ENCODE measurements at places on chromosomes 1 and 21.

GRCh38 chr1:112457955-112458354, 50.8 kb upstream of the WNT2B start:
- no peak for DNase-seq

DNA sequence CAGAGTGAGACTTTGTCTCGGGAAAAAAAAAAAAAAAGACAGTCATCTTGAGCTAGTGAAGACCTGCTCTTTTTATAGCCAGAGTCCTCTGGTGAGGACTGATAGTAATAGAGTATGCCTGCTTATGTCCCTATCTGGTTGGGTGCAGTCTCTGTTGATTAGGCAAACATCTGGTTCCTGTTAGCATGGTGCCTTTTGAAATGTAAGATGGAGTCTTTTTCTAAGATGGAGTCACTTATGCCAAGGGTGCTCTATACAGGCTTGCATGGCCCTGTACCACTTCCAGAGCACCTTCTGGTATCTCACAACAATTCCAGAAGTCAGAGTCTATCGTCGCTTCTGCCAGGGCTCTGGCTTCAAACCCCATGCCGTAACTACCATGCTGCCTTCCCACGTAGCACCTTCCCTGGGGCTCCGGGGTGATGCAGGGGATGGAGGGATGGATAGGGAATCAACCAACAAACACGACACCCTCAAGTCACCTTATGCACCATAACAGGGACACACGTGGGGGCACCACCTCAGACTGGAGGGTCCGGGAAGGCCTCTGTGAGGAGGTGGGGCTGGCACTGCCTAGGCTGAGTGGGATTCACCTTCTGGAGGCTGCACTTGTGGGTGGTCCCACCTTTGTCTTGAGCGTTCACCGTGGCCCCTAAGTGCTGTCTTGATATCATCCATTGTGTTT, 11.6 kb upstream of the PADI6 start:
- no peak for DNase-seq

DNA sequence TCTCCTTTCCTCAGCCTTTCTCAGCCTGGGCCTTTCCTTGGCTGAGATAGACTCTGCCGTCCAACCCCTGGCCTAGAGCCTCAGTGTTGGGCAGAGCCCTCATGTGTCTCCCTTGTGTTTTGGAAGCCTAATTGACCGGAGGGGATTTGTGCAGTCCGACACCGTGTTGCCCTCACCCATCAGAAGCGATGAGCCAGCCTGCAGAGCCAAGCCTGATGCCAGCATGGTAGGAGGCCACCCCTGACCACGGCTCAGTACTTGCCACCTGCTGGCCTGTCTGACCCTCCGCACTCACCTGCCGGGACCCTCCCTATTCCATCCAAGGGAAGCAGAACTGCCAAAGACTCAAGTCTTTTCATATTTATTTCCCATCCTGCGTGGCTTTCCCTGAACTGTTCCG, 9.3 kb upstream of the SFN start:
- no peak for DNase-seq

DNA sequence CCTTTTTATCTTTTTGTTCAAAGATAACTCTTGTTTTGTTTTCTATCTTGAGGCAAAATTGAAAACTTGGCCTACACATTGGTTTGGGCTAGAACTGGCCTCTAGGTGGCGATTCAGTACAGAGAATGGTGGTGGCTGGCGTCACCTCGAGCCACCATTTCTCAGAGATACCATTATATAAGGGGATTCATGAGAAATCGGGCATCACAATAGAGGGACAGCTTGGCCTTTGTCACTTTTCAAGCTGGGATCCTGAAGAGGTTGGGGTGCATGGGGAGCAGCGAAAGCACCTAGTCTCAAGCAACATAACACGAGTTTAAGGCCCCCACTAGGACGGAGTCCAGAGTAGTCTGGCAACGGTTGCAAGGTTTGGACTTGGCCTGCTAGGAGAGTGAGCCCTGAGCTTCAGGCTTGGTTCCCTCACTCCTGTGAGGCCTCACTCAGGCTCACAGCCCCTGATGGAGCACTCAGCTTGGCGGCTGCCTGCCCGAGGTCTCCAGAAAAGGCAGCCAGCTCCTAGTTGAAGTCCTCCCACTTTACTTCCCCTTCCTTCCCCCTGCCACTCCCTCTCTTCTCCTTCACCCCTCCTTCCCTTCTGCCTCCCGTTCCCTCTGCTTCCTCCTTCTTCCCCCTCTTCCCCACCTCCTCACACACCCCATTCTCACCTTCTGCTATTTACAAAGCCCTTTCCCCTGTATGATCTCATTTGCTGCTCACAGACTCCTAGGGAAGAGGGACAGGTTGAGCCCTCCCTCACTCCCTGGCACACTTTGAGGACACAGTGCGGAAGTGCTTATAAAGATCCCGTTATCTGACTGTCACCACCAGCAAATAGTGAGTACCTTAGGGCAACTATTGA, 67.8 kb downstream of the LRIG2 start:
- DNase-seq, result peak; percentile 63

DNA sequence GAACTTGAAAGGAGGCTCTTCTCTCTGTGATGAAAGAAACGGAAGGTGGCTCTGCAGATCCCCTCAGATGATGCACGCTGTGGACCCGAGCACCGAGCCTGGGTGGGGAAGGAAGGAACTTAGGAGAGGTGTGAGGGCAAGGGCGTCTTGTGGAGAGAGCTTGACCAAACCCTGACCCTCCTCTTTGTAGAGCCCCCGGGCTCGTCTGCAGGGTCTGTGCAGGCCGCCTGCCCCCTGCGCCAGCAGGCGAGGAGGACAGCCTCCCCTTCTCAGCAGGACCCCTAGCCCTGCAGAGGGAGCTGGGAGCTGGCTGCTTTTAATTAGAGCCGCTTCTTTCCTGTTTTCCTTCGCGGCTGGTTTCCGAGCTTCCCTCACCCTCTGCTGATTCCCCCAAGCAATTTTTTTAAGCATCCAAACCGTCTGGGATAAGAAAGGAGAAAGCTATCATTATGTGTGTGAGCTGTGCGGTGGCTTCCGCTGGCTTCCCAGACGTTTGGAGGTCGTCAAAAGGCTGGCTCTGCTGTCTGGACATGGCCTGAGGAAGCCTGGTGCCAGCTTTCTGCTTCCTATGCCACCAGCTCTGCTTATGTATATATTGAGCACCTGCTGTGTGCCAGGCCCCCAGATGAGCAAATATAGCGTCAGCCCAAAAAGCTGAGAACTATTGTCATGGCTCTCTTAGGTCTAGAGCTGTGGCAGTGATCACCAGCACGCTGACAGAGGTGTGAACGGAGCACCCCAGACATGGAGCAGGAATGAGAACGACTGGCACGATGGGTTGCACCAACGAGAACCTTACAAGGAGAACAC, 160.2 kb upstream of the IRF2BP2 start:
- DNase-seq, result peak; percentile 67

- DNase-seq, result no peak
Measured at GRCh38 chr1:3888301-3888700, 11.8 kb downstream of the C1orf174 start.

GRCh38 chr1:37498872-37499617, 15.5 kb downstream of the MEAF6 start:
- no peak for DNase-seq

GRCh38 chr21:35102488-35103371, 53.6 kb upstream of the RUNX1 start:
- DNase-seq, result no peak

GRCh38 chr1:10113501-10113900, 80.7 kb downstream of the UBE4B start:
- no peak for DNase-seq

GRCh38 chr1:73639494-73639893, 558.5 kb downstream of the LRRIQ3 start:
- DNase-seq, result no peak

- no peak for DNase-seq
Measured at GRCh38 chr1:6497215-6497866, 5.9 kb upstream of the PLEKHG5 start.

GRCh38 chr1:204268101-204268500, 54.3 kb upstream of the GOLT1A start:
- DNase-seq, result no peak

DNA sequence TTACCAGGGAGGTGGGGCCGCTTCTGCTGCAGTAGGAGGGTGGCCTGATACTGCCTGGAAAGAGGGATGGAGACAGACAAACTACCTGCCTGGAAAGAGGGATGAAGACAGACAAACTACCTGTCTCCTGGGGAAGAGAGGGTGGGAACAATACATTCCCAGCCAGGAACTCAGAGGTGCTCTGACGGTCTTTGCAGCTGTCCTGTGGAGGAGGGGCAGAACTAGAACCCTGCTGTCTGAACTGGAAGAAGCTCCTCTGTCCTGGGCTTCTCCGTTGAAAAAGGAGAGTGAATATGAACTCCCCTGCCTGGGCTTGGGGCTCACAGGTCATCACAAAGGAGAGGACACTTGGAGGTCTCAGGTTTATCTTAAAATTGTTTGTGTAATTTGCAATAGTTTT, 40.3 kb upstream of the ETV3 start:
- no peak for DNase-seq

GRCh38 chr1:100323419-100324106, 28.7 kb upstream of the CDC14A start:
- no peak for DNase-seq

DNA sequence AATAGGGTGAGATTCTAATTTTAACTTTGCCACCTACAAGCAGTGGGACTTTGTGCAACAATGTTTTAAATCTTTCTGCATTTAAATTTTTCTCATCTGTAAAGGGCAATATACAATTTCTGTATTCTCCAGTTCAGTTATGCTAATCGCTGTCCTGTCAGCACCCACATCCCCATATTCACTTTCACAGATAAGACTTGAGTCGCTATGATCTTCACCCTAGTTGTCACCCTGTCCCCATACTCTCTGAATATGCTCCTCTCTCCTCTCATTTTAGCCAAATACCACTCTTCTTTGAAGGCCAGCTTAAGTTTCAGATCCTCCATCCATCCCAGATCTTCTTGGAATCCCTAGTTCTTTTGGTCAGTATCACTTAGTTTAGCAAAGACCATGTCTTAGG, 8.8 kb downstream of the DDR2 start:
- no peak for DNase-seq

DNA sequence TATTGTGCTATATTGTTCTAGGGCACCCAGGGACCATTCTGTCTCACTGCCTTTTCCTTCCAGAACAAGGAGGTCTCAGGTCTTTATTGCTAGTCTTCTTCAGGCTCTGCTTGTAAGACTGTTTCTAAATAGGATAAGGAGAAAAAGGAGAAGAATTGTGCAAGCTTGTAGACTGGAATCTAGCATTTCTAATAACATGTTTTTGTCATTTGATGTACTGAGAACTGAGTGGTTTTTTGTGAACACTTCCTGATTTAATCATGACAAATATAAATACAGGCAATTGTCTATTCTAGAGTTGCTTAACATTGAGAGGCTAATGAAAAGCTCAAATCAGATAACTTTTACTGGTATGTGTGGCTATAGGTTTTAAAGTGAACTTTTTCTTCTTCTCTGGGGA, 77.6 kb downstream of the CLIC4 start:
- DNase-seq, result no peak

DNA sequence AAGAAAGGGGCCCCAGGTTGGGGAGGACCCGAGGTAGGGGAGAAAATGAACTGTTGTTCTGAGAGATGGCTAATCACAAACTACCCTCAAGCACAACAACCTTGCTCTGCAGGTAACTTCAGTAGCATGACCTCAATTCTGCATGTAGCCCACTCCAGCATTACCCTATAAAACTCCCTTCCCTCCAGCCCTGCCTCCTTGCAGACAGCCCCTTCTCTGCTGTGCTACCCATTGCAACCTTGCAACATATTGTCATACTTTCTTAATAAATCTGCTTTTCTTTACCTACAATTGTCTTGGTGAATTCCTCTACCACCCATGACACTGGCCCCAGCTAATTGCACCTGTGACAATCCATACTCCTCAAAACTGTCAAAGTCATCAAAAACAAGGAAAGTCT, 428.9 kb downstream of the MATN1 start:
- no peak for DNase-seq

DNA sequence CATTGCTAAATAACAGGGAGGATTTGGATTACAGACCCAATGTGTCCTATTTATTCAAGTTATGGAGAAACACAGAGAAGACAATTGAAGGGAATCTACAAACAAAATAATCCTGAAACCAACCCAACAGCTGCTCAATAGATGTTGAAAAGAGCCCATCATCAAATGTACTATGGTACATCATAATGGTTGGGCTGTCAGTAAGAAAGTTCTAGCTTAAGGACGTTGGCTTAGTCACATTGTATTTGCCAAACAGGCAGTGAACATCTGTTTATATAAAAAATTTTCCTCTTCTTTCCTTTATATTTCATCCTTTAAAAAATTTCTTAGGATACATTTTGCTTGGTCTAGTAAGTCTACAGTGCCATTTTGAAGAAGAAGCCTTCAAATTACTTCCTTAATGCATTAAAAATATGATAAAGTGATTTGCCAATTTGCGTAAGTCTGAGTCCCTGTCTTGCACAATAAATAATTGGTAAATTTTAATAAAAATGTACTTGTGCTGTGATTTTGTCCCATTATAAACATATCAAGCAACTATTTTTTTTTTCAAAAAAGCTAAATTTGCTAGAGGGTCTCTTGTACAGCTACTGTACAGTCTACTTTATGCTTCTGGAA, 14.4 kb downstream of the MAP3K7CL start:
- DNase-seq, result peak; percentile 20

- DNase-seq, result no peak
Measured at GRCh38 chr1:213327017-213327667, 276.1 kb downstream of the RPS6KC1 start.

- no peak for DNase-seq
Measured at GRCh38 chr1:235423214-235423652, 56.0 kb downstream of the TBCE start.

DNA sequence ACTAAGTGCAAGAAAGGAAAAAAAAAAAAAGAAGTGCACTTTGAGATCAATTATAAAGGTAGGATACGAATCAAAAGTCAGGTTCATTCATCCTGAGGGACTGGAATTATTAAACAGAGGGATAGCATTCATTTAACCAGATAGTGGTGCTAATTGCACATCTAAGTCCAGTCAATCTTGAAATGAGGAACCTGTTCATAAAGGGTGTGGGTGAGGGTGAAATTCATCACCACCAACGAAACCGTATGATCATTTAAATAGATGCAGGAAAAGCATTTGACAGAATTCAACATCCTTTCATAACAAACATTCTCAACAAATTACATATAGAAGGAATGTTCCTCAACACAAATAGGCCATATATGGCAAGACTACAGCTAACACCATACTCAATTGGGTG, 5.6 kb downstream of the CTSS start:
- no peak for DNase-seq

DNA sequence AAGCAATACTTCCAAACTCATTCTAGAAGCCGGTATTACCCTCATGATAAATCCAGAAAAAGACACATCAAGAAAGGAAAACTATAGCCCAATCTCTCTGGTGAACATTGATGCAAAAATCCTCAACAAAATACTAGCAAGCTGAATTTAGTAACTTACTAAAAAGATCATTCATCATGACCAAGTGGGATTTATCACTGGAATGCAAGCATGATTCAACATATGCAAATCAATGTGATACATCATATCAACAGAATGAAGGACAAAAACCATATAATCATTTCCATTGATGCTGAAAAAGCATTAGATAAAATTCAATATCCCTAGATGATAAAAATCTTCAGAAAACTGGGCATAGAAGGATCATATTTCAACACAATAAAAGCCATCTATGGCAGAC, 402.9 kb downstream of the TGFB2 start:
- no peak for DNase-seq

- DNase-seq, result no peak
Measured at GRCh38 chr1:151371370-151372057, 991 bp downstream of the SELENBP1 start.

GRCh38 chr1:174445817-174446216, 1.9 kb upstream of the GPR52 start:
- no peak for DNase-seq

All from kidney capillary endothelial cell (primary cell).